ENCODE measurements at places on chromosomes 5 and 9.

DNA sequence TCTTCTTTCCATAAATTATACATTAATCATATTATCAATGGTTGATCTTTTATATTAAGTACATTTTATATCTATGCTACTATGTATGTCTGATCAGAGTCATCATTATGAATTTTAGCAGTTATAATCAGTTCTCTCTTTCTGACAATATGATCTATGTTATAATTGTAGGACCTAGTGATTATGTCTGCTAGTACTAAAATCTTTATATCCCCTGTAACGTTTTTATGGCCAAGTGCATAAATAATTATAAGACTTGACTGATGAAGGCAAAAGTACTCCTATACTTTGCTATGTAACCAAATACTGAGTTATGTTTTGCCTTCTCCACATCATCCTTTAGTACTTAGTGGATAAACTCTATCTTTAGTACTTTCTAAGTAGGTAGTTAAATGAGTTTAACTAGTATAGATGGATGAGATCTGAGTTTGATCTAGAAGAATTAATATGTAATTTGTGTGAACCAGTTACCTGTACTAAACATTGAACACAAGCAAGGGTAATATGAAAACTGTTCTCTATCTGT is 75.4 kb downstream of the SLF1 start:
- no peak for DNase-seq

- DNase-seq, result no peak
Observed at GRCh38 chr5:59099270-59099994, 516.6 kb downstream of the RAB3C start.

DNA sequence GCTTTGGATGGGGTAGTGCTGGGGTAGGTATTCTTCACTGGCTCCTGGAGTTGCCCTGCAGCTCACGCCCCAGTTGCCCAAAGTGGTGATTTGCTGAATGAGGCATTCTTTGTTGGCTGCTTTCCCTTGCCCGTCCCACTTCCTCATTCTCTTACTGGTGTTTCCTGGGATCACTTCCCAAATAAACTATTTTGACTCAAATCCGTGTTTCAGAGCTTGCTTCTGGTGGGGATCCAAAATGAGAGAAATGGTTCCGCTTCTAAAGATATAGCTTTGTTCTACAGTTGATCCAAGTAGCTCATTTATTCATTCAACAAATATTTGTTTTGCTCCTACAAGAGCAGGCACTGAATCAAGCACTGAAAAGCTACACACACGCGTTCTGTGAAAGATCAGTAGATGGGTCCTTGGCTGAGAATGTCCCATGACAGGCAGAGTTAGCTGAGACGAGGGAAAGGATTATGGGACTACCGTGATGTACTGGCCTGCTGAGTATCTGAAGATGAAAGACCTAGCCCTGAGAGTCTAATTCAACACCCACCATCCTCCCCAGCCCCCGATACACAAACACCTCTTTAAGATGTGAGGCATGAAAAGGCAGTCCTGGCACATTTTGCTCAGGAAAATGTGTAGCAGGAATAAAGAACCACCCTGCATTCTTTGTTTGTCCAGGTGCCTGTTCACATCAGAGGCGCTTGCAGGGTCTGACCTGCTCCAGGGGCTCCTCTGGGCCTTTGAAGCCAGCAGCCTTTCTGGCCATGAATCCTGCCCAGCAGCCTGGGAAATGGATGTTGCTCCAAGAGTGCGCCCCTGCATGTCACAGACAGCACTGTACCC is 143.1 kb upstream of the RANBP3L start:
- no peak for DNase-seq

DNA sequence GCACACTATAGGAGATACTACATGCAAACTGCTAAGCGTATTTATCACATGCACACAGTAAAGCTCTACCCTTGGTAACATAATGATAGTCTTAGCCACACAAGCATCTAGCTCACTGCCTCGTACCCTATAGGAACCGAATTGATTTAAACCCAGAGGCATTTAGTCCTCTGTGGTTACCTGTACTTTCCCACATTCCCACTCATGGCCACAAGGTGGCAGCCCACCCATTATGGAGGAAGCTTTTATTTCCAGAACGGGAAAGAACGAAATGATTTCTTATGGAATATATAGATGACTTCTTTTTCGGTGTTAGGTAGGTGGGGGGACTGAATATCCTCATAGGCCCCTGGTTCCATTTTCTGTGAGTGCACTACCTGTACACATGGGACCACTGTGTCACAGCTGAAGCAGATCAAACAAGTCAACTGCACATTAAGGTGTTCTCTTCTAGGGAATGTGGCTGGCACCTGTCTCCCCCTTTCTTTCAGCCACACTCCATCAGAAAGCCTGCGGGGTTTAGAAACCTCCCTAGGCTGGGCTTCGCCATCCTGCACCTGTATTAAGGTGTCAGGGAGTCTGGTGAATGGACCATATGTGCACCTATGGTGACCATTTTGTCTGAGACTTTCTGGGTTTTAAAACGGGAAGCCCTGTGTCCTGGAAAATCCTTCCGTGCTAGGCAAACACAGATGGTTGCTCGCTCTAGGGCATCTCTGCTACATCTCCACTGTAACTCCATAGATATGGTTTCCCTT is 313.2 kb downstream of the SLIT3 start:
- peak; percentile 7 for DNase-seq

DNA sequence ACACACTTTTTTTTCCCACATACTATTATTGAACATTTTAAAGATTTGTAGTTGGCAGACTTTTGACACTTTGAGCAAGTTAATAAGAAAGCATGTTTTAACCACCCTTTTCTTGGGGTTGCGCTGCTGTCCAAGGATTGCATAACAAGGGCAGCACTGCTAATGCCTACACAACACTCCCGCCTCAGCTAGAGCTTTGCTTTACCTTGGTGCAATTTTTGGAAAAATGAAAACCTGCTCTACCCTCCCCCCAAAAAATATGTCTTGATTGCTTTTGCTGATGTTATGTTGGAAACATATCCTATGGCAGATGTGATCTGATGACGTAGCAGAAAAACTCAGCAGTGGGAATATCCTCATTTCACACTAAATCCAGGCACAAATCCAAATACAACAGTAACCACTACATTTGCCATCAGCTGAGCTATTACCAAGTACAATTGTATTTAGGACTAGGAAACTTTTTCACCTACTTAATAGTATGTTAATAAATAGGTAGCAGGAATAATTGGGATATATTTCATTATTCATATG is 51.5 kb downstream of the UBE2R2 start:
- DNase-seq, result no peak

DNA sequence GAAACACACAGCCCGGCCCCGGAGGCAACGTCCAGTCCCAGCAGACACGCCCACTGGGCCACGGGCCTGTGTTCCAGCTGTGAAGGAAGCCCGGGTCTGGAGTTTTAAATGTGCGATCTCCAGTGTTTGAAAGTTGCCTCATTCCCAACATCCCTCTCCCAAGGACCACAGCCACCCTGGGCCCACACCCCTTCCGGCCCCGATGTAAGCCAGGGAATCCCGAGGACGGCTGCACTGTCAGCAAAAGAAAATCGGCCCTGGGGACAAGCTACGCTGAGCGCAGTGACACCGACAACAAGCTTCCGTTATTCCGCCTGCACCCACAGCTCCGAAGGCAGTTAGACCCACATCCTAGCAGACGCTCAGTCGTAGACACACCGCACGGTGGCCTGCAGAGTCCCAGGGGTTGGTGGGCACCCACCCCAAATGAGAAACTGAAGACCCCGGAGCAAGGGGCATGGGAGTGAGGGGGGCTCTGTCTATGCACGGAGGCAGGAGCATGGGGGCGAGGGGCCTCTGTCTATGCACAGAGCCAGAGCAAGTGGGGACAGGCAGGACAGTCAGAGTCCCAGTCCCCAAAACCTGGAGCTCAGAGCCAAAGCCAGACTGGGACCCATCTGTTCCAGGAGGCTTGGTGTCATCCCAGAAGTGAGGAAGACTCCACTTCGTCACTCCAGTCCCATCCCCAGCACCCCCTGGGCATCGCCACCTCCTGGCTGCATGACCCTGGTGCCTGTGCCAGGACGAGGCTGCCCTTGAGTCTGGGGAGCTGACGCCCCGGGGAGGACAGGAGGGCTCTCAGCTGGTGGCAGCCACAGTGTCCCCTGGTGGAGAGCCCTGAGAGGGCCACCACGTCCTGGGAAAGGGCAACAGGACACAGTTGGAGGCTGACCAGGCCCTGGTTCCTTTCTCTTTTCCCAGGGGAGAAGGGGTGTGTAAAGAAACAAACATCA is 23.4 kb downstream of the GLT6D1 start:
- DNase-seq, result no peak

DNA sequence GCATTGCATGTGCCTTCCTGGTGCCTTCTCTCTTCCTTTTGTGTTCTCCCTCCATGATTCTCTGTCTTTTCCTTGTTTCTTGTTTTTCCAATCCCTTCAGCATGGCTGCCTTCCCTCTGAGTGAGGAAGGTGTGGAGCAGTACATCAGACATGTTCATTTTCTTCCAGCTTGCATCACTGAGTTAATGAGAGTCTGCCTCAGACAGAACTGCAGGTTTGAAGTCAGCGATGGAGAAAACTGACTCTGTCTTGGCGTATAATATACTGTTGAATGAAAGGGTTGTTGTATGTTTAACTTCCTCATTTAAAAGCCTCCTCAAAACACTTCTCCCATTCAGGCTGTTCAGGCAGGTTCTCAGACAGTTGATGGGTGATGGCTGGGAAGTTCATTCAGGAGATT is 129.3 kb downstream of the KDM4C start:
- DNase-seq, result no peak

DNA sequence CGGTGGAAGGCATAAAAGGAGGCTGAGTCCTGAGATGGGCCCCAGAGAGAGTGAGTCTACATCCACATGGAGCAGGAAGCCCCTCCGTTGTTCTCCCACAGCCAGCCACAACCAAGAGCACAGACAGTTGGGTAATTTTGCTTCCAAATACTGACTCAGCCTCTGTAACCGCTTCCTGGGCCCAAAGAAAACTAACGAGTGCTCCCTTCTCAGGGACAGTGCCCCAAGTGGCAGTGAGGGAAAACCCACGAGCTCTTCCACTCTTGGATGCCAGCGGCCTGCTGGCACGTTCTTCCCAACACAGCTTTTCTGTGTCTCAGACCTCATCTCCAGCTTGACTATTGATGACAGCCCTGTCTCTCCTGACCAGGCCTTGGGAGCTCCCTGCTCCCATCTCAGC is 207.6 kb downstream of the FSTL4 start:
- DNase-seq, result no peak

- DNase-seq, result no peak
Observed at GRCh38 chr9:116767219-116767618, 80.1 kb downstream of the TRIM32 start.

DNA sequence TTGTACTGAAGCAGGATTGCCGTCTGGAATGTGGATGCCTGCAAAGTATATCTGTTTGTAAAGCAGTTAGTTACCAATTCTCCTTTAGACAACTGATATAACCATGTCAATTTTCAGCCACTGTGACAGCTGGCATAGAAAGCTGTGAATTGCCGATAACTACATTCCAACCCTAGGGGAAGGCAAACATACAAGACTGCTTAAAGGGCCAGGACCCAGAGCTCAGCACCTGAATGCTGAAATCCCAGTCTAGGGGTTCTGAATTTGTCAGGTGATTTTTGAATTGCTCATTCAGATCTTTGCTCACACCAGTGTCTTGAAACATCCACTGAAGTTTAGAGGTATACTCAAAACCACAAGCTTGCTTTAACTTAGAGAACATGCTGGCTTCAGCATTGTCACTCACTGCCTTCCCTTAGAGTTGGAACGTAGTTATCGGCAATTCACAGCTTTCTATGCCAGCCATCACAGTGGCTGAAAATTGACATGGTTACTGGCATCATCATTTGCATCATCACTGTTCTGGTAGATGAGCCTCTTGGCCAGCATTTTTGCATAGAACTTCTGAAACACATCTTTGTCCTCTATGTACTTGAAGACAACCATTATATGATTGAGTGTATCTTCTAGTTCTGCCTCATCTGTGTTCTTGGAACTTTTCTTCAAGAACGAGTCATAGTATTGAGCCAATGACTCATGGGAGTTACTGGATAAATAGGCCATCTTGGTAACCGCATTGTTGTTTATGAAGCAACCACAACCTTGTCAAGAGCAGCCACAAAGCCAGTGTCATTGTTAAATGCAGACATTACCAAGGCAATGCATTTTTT is 82.1 kb downstream of the CCDC192 start:
- no peak for DNase-seq

- no peak for DNase-seq
Observed at GRCh38 chr5:145680169-145680568, 155.0 kb downstream of the PRELID2 start.

DNA sequence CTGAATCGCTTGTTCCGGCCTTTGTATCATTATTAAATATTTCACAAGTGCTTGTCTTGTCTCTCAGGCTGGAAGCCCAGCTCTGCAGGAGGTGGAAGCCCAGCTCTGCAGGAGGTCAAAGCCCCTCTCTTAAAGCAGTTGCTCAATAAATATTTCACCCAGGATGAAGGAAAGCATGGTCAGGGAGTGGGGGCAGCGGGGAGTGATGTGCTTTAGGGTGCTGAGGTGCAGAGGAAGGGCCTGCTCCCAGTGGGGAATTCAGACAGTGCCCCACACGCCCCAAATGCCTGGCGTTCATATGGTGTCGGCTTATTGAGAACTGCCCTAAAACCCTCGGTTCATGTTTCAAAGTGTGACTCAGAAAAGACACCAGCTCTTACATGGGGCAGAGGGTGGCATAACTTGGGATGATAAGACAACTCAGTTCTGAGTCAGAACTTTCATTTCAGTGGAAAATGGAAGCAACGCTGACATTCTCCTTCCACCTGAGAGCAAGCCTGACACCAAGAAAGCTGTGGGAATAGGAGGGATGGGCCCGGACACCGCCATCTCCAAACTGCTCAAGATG is 114.3 kb upstream of the DAP start:
- no peak for DNase-seq

GRCh38 chr9:109417054-109417453 is 81.1 kb downstream of the PTPN3 start:
- no peak for DNase-seq

- no peak for DNase-seq
Observed at GRCh38 chr5:79568632-79569190, 43.5 kb upstream of the TENT2 start.

DNA sequence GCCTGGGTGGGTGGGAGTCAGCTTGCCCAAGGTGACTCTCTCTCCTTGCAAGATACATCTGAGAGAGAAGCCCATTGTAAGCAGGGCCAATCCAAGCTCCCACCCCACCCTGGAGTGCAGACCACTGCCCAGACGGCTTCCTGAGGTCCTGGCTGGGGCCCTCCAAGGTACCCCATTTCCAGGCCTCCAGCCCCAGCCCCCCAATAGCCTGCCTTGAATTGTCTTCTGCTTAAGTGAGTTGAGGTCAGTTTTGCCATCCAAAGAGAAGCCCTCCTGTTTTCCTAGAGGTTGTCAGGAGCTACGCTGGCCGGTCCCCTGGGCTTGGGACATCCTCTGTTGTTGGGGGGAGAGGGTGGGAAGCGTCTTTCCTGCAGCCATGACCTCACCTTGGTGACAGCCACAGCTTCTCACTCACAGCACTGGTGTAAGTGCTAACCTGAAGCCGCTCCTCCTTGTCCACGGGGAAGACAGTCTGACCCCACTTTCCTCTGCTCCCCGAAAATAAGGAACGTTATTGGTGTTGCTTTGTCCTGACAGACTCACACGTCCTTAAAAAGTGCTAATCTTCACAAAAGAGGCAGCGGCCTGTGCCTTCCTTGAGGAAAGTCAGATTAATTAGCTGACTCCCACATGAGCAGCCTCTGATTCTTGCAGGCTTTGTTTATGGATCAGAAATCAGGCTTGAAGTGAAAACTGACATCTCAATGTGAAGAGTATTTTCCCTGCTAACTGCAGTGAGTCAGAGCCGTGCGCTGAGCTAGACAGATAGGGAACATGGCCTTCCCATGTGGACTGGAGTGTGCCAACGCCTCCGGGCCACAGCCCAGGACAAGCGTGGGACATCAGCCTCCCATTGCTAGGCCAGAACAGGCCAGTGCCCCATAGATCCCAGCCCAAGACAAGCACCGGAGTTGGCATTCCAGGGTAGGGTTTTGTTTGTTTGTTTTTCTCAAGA is 52.3 kb downstream of the ADAMTS2 start:
- no peak for DNase-seq

All from activated CD4-positive, CD25-positive, alpha-beta regulatory T cell (primary cell).